Adipocyte (in vitro differentiated cells): ENCODE measurements at places on chromosomes 11 and 22.

DNA sequence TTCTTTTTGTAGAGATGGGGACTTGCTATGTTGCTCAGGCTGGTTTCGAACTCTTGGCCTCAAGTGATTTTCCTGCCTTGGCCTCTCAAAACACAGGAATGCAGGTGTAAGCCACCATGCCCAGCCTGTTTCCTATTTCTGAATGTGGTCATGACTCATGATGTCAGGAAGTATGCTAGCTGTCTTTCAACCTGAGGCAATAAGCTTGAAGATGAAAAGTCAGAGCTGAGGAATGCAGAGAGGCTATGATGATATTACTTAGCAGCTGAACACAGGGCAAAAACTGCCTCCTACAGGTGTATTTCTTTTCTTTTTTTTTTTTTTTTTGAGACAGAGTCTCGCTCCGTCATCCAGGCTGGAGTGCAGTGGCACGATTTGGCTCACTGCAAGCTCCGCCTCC is 9.0 kb upstream of the NUCB2 start:
- DNase-seq, result peak; percentile 68

DNA sequence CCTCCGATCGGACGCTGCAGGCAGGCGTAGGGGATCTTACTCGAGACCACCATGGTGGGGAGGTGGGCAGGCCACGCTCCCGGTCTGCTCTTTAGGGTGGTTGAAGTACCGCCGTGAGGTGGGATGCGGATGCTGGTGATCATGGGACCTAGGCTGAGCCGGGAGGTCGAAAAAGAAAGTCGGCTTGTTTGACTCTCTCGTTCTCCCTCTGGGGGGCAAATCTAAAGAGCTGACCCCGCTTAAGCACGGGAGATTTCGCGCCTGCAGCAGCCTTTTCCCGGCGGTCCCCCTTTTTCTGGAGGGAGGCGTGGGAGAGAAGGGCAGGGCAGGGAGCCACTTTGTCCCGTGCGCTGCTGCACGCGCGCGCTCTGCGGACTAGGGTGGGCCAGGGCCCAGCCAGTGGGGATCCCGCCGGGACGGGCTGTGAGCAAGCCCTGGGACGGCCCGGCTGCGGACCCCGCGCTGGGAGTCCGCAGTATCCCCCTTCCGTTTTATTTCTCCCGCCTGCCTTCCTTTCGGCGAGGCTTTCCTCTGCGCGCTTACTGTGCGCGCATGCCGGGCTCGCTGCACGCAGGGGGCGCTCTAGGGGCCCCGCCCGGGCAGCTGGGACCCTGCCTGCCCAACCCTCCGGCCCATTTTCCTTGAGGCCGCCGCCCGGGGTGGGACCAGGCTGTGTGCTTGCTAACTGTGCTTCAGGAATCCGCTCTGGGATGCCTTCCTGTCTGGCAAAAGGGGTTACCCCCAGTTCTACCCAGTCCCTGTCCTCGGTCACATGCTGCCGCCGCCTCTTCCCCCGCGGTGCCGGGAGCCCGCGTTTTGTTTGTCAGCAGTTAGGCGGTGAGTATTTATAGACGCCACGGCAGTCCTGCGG is 81.0 kb downstream of the PRR5L start:
- peak; percentile 83 for DNase-seq

DNA sequence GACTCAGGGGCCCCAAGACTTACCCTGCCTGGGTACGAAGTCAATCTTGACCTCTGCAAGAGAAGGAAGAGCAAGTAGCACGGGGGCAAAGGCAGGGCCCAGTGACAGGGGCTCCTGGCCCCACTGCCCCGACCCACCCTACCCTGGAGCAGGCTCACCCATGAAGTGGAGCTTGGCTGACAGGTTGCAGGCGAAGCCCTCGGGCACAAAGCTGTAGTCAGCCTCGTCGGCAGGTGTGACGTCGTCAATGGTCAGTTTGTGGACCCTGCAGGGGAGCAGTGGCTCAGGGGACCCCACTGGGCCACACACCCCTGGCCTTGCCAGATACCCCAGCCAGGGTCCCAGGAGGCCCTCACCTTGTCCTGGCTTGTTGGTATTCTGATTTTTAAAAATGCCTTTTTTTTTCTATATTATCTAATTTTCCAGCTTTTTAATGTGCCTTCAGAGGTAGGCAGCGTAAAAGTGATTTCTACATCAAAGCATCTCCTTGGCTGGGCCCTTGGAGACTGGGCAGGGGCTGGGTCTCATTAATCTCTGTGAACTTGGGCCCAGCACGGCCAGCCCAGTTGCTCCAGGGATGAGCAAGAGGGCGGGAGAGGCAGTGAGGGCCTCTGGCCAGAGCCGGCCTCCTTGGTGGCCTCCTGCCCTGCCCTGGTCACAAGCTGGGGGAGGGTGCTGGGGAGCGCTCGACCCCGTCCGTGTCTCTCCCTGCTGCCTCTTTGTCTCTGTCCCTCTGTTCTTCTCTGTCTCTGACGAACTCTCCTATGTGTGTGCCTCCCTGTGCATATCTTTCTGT is 11.3 kb downstream of the MYBPC3 start:
- no peak for DNase-seq

GRCh38 chr22:23772315-23772648 is 367 bp upstream of the MMP11 start:
- no peak for DNase-seq

- peak; percentile 92 for DNase-seq
Measured at GRCh38 chr22:28009272-28009827, 90.3 kb upstream of the PITPNB start.

GRCh38 chr11:11297578-11297977 is 55.5 kb downstream of the CSNK2A3 start:
- no peak for DNase-seq

GRCh38 chr11:22458161-22458560 is 120.0 kb downstream of the SLC17A6 start:
- no peak for DNase-seq

DNA sequence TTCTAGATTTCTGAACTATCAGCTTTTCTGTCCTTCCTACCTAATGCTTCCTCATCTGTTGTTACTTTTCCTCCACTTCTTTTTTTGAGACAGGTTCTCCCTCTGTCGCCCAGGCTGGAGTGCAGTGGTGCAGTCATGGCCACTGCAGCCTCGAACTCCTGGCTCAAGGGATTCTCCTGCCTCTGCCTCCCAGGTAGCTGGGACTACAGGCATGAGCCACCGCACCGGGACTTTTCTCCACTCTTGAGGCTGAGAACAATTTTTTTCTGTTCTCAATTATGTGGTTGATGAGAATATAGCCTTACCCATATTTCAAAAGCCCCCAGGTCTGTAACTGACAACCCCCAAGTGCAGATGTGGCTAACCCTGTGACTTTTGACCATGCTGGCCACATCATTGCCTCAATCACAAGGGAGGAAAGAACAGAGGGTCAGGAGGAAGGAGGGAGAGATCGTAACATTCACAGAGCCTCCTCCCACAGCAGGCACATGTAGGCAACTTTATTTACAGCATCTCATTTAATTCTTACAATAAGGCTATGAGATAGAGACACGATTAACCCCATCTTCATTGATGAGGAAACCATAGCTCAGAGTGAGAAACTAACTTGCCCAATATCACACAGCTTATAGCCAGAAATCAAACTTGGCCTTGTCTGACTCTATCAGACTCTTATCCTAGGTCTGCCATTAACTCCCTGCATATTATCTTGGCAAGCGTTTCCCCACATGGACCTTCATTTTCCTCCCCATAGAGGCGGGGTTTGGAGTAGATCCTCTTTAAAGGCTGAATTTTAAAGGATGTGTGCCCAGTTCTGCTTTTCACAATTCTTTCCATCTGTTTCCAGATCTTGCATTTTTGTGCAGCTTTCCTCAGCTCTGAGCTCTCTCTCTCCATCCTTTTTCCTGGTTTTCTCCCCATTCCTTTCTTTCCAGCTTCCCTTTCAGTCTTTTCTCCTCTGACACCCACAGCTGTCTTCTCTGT is 9.6 kb downstream of the POU2F3 start:
- no peak for DNase-seq

DNA sequence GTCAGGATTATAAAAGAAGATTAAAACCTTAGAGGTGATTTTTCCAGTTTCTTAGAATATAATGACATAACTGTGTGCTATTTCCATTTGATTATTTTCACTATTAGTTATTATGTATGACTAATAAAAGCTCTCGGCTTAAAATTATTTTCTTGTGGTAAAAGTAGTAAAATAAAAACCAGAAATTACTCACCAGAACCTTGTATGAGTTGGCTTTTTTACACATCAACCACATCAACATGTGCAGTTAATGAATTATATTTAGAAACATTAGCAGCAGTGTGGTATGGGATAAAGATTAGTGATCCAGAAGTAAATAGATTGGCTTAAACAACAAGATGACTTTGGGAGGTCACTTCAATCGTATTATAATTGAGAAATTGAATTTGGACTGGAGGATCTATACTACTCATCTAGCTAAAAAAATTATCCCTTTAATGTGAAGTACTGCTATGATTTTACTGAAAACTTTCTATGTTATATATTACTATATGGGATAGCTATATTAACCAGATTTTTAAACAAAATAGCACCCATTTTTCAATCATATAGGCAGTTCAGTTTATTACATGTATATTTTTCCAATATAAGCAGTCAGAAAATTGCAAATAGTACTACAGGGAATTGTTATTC is 2.8 kb upstream of the BCO2 start:
- DNase-seq, result no peak
